ENCODE measurements at places on chromosomes 6 and 20. TPM values are rescaled to one million over a fixed set of nuclear protein-coding genes. Genes with fewer than 3 reads are reported as not detected.

GRCh38 chr6:25279748-25280343 is 672 bp downstream of the CARMIL1 start:
- DNase-seq = peak; percentile 68

- DNase-seq = no peak
These were observed 37.8 kb upstream of the THEMIS start for GRCh38 chr6:127938701-127939100.

DNA sequence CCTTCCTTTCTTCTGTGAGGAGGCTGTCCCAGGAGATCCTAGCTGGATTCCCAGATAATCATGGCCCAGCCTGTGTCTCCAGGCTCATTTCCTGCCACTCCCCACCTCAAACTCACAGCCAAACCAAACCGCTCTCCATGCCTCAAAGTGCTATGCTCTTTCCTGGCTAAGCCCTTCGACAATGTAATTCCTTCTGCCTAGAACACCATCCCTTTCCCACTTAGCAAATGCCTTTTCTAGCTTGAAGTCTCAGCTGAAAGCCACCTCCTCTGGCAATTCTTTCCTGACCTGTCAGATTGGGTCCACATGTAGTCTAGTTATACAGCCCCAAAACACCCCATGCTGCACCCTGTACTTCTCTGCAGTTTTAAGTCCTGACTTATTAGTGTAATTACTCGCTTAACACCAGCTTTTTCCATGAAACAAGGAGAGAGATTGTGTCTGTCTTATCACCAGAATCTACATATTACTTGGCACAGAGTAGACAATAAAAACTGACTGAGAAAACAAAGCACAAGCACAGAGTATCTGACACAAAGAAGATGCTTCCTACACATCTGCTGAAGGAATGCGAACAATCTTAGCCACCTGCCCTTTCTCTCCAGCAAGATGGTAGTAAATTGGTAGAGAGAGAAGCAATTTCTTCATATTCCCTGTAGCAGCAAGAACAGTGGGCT is 5.4 kb downstream of the TRIM26 start:
- DNase-seq = no peak

GRCh38 chr6:90492369-90492768 is 94.5 kb downstream of the MAP3K7 start:
- no peak for DNase-seq

GRCh38 chr20:15378151-15378550 is 1040.7 kb upstream of the FLRT3 start:
- no peak for DNase-seq

GRCh38 chr6:116963972-116964371 is 86.9 kb downstream of the RFX6 start:
- DNase-seq = no peak

DNA sequence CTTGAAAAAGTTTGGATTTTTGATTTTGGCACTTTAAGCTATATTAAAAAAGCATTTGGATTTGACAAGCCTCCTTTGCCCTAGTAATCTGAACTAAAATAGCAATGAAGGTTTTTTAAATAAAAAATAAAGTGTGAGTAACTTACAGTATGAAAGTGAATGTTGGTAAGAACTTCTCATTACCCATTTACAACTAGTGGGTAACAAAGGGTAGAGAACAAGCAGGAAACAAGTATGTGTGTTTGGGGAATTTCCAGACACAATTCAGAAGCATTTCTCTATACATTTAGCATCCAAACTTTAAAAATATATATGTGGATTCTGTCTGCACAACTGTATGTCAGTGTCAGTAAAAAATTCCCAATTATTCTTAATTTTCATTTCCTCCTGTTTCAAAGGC is 2.9 kb downstream of the TMEM30A start:
- no peak for DNase-seq

ALDH5A1 gene
- 11.7 TPM for total RNA-seq

PHACTR3 gene
- not detected for total RNA-seq

FAM217A gene
- not detected for total RNA-seq

All from activated CD4-positive, alpha-beta T cell treated with anti-CD3 and anti-CD28 coated beads, Interleukin-2, amount 10 ng/mL, durations not matched to agents 24 days and 14 days (primary cell).